Activated naive CD4-positive, alpha-beta T cell treated with anti-CD3 and anti-CD28 coated beads, Interleukin-2, amount 50 U/mL, for 16 hours (primary cell): ENCODE measurements at places on chromosomes 5 and 9.

GRCh38 chr5:128559300-128560297 is 21.6 kb upstream of the FBN2 start:
- DNase-seq: no peak

GRCh38 chr5:32848681-32849080 is 137.6 kb downstream of the NPR3 start:
- no peak for DNase-seq

- no peak for DNase-seq
Measured at GRCh38 chr9:81573415-81574321, 115.7 kb downstream of the TLE1 start.

DNA sequence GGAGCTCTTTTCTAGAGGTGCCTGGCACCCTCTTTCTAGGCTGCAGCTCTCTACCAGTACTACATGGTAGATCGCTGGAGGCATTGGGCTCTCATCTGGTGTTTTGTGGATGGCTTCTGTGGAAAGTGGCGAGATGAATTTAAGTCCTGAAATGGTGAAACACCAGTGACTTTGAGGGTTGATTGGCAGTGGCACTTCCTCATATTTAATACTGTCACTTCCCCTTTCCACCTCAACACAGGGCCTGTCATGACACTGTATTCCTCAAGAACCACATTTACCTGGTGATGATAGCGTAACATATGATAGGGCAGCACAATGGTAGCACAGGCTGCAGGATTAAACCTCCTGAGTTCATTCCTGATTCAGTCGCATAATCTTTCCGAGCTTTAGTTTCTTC is 132.1 kb downstream of the KDM4C start:
- no peak for DNase-seq

DNA sequence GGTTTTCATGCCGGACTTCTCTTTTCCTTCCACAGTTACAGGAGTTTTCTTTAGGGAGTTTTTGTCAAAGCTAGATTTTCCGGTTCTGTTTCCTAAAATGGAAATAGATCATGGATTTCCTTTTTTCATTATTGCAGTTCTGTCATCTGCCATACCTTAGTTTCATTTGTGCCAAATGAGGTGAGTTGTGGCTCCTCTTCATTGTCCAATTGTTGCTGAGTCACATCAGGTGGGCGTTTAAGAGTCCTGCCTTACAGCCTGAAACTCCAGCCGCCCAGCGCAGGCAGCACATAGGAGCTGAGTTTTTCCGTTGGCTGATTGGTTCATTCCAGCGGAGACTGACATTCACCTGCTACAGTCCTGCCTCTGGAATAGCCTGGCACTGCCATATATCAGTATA is 14.1 kb downstream of the SLC25A25 start:
- no peak for DNase-seq

DNA sequence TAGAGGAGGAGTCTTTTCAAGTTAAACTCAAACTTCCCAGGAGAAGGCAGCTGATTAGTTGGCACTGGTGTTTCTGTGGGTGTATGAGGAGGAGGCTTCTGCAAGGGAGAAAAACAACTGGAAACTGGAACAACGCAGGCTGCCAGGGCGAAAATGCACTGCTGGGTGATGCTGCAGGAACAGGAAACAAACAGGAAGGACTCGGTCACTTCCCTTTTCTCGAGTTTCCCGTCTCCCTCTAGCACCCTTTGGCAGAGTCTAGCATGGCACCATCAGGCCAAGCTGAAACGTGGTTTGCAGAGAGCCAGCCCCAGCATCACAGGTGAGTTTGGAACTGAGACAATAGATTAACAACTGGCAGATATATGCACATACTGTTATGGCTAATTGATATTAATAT is 77.5 kb upstream of the CAST start:
- no peak for DNase-seq

- no peak for DNase-seq
Measured at GRCh38 chr5:139808481-139809330, 13.1 kb downstream of the PSD2 start.

- no peak for DNase-seq
Measured at GRCh38 chr9:94269264-94269663, 10.2 kb downstream of the ZNF169 start.

GRCh38 chr5:127887282-127887681 is 184.1 kb downstream of the CCDC192 start:
- no peak for DNase-seq

GRCh38 chr9:70773579-70773978 is 347.8 kb downstream of the TRPM3 start:
- no peak for DNase-seq

DNA sequence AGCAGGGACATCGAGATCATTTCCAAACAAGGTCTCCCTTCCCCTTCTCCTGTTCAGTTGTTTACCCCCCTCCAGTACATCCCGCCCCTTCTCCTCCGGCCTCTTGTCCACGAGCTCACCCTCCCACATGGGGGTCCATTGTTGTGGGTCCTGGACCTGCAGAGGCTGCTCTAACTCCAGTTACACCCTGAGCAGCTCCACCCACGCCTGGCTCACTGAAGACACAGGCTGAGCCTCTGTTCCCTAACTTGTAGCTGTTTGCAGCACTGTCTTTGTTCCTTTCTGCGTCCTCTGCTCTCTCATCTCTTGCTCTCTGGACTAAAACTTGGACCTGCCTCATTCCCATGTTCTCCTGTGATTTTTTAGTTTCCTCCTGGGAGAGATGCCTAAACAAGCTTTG is 377.5 kb downstream of the MED10 start:
- DNase-seq: no peak

DNA sequence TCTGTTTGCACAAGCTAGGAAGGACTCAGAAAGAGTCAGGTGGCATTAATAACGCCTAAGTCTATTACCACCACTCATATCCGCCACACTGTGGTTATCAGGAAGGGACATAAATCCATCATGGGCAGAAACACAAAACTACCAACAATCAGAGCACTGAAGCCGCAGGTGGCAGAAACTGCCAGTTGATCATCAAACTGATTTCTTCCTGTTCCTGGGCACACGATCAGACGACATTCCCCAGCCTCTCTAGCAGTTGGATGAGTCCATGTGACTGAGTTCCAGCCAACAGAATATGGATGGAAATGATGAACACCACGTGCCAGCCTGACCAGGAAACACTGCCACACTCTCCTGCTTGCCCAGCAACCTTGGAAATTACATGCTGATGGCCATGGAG is 181.7 kb downstream of the ELAVL2 start:
- no peak for DNase-seq

DNA sequence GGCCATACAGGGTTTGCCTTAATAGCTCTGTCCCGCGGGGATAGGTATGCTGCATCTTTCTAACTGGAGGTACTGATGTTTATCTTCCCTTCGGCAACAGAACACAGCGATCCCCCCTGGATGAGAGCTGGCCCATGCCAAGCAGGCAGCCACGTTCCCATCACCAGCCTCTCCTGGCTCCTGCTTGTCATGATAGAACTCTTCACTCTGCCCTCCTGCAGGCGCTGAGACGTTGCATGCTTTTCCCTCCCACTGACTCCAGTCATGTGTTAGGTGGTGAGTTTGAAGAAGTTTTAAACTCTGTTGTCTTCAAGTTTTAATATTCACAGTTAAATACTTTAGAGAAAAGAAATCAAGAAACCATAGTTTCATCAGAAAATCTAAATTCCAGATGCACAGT is 60.0 kb downstream of the MED27 start:
- no peak for DNase-seq

GRCh38 chr5:149645725-149646124 is 64.4 kb downstream of the ARHGEF37 start:
- DNase-seq: no peak

DNA sequence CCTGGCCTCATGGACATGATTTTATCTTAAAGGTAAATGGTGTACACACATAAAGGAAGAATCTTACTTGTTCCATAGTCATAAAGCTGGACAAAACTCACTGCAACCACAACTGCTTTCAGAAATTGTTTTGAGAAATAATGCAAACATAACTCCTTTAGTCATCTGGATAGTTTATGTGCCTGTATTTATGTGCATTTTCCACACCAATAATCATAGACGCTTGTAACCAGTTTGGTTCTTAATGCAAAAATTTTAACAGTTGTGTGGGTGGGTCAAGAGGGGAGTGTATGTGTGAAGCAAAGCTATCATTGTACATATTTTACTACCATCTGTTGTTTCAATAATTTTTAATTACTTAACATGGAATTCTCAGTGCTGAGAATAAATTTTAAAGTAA is 80.1 kb downstream of the EFNA5 start:
- no peak for DNase-seq

- DNase-seq: no peak
Measured at GRCh38 chr5:59598547-59598874, 295.0 kb downstream of the PDE4D start.

- DNase-seq: no peak
Measured at GRCh38 chr9:18194316-18194715, 279.6 kb upstream of the ADAMTSL1 start.

DNA sequence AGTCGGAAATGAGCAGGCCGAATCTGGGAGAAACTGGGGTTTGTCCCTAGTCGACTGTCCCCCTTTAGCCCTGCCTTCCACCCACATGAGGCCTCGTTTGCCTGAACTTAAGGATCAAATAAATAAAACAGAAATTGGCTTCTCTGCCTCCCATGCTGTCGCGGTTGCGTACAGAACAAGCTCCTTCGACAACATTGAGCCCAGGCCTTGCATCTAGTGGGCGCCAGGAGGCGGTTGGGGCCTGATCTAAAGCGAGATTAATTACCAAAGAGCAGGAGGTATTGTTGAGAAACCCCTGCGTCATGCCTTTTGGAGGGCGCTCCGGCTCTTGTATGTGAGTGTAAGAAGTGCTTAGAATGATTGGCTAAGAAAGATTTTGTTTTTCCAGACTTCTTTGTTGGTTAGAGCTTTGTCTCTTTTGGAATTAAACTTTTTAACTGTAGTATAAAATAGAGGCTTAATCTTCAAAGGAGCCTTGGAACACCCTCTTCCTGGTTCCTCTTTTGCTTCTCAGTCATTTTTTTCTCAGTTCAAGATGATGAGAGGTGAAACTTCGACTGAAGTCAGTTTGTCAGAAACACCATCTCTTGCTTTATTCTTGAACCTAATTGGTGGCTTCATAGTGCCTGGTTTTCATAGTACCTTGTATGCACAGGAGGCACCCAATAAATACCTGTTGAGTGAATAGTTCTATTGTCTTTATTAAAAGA is 828 bp downstream of the ATP6V0E1 start:
- DNase-seq: peak; percentile 81

GRCh38 chr5:34803974-34804732 is 34.8 kb upstream of the TTC23L start:
- DNase-seq: no peak

DNA sequence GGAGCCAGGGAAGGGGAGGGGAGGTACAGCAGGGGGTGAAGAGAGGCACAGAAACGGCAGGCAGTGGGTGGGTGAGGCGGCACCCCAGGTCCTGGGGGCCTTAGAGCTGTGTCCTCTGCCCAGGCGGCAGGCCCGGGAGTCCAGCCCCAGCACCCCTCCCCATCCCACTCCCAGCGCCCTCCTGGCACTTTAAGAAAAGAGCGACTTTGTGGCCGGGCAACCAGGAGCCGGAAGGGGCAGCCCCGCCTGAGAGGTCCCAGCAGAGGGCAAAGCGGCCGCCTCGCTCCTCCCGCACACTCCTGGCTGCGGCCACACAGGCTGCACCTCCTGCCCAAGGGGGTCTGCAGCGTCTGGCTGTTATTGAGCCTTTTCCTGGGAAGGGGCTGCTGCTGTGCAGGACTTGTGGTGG is 42.6 kb downstream of the NACC2 start:
- DNase-seq: no peak

DNA sequence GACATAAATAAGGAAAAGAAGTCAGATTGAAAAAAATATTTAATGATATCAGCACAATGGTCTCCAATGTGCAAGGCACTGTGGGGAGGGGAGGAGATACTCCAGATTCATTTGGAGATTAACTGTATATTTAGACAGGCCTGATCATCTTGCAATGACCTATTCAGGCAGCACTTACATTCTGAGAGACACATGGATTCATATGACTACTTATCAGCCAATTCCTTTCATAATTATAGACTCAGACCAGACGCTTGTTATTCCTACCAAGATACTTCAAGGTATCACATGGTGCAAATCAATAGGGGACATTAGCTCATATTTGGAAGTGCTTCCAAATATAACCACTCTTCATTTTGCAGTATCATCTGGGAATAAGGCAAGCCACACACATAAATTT is 153.5 kb upstream of the TARS1 start:
- no peak for DNase-seq

DNA sequence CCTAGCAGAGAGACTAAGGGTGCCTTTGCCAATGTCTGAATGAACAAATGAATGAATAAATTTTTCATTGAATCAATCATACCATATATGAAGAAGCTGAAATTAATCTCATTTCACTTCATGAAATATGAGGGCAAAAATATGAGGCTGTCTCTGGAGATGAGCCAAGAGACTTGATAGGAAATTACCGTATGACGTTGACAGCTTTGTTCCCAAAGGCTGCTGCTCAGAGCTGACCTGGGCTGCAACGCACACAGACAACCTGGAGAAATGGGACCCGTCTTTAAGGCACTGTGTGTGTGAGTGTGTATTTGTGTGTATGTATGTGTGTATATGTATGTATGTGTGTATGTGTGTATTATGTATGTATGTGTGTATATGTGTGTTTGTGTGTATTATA is 226.1 kb downstream of the IRX2 start:
- DNase-seq: no peak

DNA sequence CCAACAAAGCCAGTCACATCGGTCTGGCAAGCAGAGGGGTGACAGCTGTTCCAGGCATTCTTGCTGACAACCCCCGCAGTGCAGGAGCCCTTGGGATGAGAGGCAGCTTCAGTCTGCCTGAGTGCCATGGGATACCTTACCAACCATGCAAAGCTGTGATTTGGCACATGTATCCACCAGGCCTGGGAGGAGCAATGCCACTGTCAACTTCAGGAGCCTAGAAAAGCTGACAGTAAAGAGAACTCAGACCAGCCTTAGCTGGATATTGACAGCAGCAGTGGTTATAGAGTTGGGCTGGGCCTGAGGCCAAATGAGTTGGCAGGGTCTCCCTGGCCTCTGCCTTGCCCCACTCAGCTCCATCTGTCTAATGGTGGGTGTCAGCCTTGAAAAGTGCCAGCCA is 10.1 kb upstream of the PLPPR1 start:
- no peak for DNase-seq

- no peak for DNase-seq
Measured at GRCh38 chr9:99556998-99557397, 264.7 kb upstream of the NR4A3 start.

GRCh38 chr5:172909931-172910502 is 49.2 kb upstream of the RPL26L1 start:
- no peak for DNase-seq
